ENCODE measurements at places on chromosomes 12 and 14.

- H3K4me3 ChIP-seq = no peak overlapping the region
- no peaks in the 10 kb centered on the region for H3K27me3 ChIP-seq
- DNase-seq = no peak
- no peaks in the 10 kb centered on the region for H3K36me3 ChIP-seq
- no peak overlapping the region for H3K27ac ChIP-seq
- peaks cover 21% of the 10 kb centered on the region for H3K4me1 ChIP-seq
These were observed 19.7 kb upstream of the IFT81 start for GRCh38 chr12:110104188-110105094.

DNA sequence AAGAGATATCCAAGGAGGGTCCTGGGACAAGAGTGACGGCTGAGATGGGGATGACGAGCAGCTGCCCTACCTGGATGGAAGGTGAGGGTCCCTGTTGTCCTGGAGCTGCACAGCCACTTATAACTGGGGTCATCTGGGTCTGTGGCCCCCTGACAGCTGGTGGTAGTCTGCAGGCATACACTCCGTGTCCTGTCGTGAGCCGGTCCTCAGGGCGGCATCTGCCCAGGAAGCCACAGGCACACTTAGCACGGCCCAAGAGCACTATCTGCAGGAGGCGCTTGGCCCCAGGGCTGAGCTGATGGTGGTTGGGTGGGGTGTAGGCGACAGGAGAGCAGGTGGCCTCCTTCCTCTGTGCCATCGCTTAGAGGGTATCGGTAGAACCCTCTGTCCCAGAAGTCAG is 248.1 kb downstream of the CACNA1C start:
- DNase-seq = no peak
- no peaks in the 10 kb centered on the region for H3K36me3 ChIP-seq
- H3K27ac ChIP-seq = no peak overlapping the region
- no peak overlapping the region for H3K4me3 ChIP-seq

DNA sequence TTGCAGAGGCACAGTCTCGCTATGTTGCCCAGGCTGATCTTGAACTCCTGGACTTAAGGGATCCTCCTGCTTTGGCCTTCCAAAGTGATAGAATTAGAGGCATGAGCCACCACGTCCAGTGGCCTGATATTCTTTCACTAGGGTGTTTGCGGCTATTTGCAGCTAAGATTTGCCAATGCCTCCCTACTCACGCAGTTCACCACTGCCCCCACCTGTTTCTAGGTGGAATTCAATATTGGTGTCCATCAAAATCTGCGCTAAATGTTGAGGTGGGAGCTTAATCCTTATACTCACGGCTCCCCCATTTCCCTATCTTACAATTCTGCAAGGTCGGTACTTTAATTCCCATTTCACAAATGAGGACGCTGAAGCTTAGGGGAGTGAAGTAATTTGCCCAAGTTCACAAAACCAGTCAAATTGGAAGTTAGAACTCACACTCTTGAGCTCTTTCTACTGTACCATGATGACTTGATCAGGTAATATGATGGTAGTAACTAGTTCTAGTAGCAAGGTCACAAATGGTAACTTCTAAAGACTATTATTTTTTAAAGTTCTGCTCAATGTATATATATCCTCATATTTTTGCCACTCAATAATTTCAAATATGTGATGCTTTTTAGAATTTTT is 22.1 kb upstream of the LRRC9 start:
- H3K4me3 ChIP-seq = no peak overlapping the region
- H3K27me3 ChIP-seq = 0 out of 2 replicates have a peak, but pooled peaks cover 4% of the 10 kb centered on the region
- H3K27ac ChIP-seq = no peak overlapping the region
- H3K4me1 ChIP-seq = no peaks in the 10 kb centered on the region
- H3K36me3 ChIP-seq = no peaks in the 10 kb centered on the region

GRCh38 chr12:9619411-9620179 is 11.9 kb upstream of the KLRB1 start:
- no peak for DNase-seq
- H3K27me3 ChIP-seq = no peaks in the 10 kb centered on the region
- no peak overlapping the region for H3K4me3 ChIP-seq
- H3K36me3 ChIP-seq = no peaks in the 10 kb centered on the region

GRCh38 chr14:60482743-60483142 is 3.1 kb downstream of the C14orf39 start:
- no peak for DNase-seq
- no peak overlapping the region for H3K4me3 ChIP-seq

GRCh38 chr12:132948146-132949066 is 7.7 kb downstream of the ZNF605 start:
- H3K4me3 ChIP-seq = no peak overlapping the region
- H3K27me3 ChIP-seq = no peaks in the 10 kb centered on the region
- DNase-seq = no peak
- no peaks in the 10 kb centered on the region for H3K4me1 ChIP-seq
- H3K36me3 ChIP-seq = peaks cover 26% of the 10 kb centered on the region
- no peak overlapping the region for H3K27ac ChIP-seq
